Neural crest cell (in vitro differentiated cells): ENCODE measurements at places on chromosomes 16 and 17. TPM values are rescaled to one million over a fixed set of nuclear protein-coding genes. Genes with fewer than 3 reads are reported as not detected.

- peak; percentile 63 for DNase-seq
Measured at GRCh38 chr16:10579965-10580882, at the start of gene EMP2. EMP2 (minus strand) TSS chr16:10580598; CDS start chr16:10547617, 32,981 bp downstream.

DNA sequence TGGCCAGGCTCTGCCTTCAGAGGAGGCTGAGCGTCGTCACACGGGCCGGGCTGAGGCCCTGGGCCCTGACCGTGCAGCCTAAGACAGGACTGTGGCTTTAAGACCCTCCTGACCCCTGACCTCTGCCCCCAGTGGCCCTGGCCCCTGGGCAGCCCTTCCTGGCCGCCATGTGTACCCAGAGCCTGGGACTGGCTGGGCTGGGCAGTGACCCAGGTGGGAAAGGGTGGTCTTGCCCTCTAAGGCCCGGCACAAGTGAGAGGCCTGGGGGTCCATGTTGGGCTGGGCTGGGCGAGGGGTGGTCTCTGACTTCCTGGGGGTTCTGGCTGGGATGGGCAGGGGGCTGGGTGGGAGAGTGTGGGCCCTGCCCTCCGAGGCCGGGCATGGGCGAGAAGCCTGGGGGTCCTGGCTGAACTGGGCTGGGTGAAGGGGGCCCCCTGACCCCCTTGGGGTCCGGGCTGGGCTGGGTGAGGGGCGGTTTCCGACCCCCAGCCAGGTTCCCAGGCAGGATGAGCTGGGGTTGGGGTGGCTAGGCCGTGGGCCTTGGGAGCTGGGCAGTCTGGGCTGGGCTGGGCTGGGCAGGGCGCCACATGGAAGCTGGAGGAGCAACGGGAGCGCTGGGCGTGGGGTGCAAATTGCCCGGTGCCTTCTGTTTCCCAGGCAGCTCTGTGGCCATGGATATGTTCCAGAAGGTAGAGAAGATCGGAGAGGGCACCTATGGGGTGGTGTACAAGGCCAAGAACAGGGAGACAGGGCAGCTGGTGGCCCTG, at the start of gene CDK3:
TSS of gene CDK3 (plus strand) at position 101 of the 767 bp plus-strand sequence. CDS start at position 672, 571 bp downstream.
- DNase-seq, result no peak

DNA sequence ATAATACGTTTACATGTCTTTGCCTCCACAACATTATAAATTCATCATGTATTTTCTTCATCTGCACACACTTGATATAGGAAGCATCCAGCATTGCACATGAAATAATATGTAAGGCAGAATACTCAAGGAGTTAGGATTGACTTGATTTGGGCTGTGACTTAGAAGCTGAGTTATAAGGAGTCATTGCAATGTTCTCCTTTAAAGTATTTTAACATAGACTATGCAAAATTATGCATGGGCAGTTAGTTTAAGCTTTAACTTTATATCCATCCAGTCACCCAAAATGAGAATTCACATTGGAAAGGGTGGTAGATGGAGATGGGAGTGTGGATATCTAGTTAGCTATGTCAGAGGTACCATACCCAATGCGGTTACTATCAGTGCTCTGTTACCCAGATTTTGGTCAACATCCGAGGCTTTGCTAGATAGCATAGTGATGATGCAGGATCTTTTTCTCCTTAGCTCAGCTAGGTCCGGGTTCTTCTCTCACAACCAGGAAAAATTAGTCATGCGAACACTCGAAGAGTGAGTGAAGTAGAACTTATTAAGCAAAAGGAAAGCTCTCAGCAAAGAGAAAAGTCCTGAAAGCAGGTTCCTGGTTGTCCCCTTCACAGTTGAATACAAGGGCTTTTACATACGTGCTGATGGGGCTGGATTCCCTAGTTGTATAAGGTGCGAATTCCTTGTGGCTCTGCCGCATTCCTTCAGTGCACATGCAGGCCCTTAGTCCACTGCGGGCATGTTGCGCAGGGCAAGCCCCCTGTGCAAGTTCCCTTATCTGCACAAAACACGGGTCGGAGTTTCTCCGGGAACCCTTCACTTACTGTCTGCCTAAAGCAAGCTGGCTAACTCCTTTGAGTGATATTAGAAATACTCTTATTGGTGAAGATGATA, 73.1 kb upstream of the FAM20A start:
- no peak for DNase-seq

GRCh38 chr17:27818401-27819105, 18.2 kb upstream of the NOS2 start:
- DNase-seq, result no peak

DNA sequence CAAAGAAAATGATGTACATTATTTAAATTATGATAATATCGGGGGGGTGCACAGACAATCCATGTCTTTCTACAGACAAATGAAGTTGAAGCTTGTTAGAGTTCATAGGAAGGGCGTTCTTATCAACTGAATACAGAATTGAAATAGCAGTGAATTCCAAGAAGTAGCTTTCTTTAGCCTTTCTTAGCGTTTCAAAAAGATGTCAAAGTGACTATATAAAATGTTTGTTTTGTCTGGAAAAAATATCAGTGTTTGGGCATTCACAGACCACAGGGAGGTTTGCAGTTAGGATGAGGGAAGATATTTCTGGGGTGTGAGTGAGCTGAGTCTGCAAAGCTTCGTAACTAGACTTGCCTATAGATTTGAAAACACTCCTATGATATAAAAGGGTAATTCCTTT, 55.0 kb downstream of the STX8 start:
- DNase-seq, result no peak

DNA sequence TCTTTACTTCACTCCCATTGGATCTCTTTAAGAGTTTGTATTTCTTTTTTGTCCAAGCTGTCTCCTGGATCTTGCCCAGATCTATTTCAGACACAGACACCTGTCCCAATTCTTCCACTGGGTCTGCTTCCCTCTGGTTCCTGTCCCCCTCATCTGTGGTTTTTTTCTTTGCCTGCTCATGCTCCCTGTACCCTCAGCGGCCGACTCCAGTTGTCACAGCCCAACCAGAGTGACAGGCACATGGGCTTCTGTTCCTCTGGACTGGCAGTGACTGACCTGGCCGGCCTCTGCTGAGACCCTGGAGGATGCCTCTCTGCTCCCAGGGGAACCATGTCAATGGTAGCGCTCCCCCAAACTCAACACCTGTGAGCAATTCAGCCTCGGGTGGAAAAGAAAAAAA, 142.6 kb downstream of the WSCD1 start:
- no peak for DNase-seq

- no peak for DNase-seq
Measured at GRCh38 chr16:77137045-77137444, 53.9 kb upstream of the MON1B start.

DNA sequence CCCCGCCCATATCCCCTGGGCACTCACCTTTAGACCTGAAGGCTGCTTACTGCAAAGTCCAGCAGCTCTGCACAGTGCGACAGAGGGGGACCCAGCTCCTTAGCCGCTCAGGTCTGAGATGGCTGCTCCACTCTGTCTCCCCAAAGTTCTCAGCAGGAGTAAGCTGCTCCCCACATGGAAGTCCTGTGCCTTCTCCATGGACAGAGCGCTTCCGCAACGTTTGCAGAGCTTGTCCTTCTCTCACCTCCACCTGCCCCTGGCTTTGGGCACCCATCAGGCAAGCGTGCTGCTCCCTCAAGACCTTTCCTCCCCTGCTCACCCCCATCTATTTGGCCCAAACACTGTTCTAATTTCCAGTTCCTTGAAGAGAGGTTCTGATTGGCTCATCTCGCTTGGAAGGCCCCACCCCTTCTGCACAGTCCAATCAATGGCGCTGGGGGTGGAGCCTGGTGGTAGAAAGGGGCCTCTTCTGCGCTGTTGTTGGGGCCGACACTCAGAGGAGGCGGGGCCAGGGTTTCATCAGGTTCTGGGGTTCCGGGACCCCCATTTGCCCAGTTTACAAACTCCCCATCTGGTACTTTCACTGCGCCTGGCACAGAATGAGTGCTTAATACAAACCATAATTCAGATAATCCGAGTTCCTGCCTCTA, 137.2 kb downstream of the CYLD start:
- no peak for DNase-seq

DNA sequence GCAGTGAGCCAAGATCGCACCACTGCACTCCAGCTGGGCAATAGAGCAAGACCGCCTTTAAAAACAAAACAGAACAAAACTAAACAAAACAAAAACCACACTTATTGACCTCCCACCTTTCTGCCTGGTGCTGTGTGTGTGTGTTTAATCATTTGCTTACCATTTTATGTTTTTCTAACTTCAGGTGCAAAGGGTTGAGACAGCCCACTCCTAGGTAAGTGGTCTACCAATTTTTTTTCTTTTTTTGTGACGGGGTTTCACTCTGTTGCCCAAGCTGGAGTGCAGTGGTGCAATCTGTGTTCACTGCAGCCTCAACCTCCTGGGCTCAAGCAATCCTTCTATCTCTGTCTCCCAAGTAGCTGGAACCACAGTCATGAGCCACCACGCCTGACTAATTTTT, 65.8 kb downstream of the SALL1 start:
- no peak for DNase-seq

- DNase-seq, result no peak
Measured at GRCh38 chr17:46727572-46728348, 90.7 kb downstream of the WNT3 start.

DNA sequence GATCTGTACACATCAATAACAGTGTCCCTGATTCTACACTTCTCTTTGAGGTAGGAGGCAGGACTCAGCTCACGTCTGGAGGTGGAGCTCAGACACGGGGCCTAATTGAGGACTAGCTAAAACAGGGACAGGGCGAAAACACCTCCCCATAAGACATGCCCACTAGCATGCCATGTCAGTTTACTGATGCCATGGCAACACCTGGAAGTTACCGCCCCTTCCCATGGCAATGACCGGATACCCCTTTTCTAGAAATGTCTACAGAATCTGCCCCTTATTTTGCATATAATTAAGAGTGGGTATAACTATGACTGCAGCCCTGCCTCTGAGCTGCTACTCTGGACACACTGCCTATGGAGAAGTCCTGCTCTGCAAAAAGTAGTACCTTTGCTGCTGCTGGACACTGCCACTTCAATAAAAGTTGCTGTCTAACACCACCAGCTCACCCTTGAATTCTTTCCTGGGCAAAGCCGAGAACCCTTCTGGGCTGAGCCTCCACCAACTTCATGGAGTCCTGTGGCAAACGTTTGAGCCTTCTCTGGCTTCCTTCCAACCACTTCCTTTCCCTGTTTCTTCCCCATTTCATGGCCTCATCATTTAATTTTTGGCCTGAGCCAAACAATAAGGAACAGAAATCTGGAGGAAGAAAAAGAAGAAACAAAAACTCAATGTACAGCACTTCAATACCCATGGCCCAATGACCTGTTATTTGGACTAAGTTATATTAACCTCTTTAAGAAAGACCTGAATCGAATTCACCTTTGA, 21.0 kb downstream of the PHB1 start:
- DNase-seq, result no peak

GRCh38 chr17:59328601-59329000, 2.9 kb upstream of the YPEL2 start:
- DNase-seq, result no peak

GRCh38 chr17:35089586-35090296, 26.2 kb upstream of the RFFL start:
- DNase-seq, result no peak

GRCh38 chr17:15501793-15502192, 34.4 kb upstream of the CDRT4 start:
- no peak for DNase-seq

- no peak for DNase-seq
Measured at GRCh38 chr17:63817736-63818385, 9.4 kb upstream of the PSMC5 start.

- no peak for DNase-seq
Measured at GRCh38 chr17:49972486-49973270, 3.7 kb downstream of the DLX4 start.

DNA sequence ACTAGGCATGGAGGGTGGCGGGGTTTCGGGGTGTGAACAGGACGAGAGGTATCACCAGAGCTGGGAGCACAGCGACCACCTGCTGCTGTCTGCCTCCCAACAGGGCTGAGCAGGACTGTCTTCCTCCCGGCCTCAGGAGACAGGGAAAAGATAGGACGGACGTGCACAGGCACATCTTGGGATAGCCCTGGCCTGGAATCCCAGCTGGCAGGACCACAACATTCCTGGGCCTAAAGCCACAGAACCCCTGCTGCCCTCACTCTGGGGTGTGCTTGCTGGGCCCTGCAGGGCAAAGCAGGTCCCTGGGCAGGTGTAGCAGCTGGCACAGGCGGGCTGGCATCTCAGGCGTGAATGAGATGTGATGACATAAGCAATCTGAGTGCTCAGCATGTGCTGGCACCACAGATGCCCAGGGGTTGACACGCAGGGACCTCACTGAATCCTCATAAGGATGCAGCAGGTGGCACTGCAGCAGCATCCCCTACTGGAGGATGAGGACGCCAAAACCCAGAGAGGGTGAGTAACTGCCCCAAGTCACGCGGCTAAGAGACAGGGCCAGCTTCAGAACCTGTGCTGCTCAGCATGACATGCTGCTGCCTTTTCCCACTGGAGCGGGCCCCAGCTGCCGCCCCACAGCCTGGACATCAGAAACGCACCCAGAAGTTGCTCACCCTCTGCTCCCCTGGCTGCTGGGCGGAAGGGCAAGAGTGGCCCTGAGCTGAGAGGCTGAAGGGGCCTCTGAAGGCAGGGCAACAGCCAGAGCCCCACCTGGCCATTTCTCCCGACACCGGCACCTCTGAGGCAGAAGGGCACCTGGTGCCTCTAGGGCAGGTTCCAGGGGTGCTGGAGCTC, 7.1 kb downstream of the CORO7 start:
- no peak for DNase-seq

- DNase-seq, result no peak
Measured at GRCh38 chr17:53353919-53354351, 468.8 kb upstream of the KIF2B start.

DNA sequence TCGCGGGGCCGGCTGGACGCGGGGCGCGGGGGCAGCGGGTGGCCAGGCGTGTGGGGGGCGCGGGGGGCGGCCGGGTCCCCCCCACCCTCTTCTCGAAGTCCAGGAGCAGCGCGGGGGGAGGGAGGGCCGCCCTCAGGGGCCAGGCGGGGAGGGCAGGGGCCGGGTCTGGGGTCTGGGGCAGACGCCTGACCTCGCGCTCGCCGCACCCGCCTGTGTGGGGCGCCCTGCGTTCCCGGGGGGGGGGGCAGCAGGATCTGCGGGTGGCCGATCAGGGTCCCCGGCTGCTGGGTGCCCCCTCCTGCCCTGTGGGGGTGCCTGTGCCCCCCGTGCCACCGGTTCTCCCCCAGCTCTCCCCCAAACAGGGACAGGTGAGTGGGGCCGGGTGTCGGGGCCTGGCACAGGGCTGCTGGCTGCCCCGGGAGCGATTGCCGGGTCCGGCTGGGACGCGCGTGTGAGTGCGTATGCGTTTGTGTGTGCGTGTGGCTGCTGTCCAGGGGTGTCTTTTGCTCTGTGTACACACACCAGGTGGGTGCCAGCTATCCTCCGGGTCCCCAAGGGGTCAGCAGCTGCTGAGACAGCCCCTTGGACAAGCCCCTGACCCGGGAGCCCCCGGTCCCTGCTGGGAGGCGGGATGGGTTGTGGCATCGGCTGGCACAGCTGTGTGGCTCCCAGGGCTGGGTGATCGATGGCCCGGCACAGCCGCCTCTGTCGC, 663 bp downstream of the PRR35 start:
- no peak for DNase-seq

Gene TMEM238L
- not detected in 2 replicates for total RNA-seq

Gene CPD
- 48.4 and 53.4 TPM in 2 replicates for total RNA-seq

Gene CHST4
- not detected in 2 replicates for total RNA-seq

Gene HSD17B2
- total RNA-seq, result not detected in 2 replicates

Gene TLCD3B
- total RNA-seq, result 14.2 and 15.3 TPM in 2 replicates

Gene GJC1
- total RNA-seq, result 143 and 145 TPM in 2 replicates

Gene FBXW10B
- 0.55 and 0.82 TPM in 2 replicates for total RNA-seq

Gene KRTAP2-3
- not detected in 2 replicates for total RNA-seq
